ENCODE measurements at places on chromosomes 12 and 14.

- DNase-seq: no peak
Measured at GRCh38 chr14:60510254-60510950, 1.5 kb downstream of the SIX6 start.

DNA sequence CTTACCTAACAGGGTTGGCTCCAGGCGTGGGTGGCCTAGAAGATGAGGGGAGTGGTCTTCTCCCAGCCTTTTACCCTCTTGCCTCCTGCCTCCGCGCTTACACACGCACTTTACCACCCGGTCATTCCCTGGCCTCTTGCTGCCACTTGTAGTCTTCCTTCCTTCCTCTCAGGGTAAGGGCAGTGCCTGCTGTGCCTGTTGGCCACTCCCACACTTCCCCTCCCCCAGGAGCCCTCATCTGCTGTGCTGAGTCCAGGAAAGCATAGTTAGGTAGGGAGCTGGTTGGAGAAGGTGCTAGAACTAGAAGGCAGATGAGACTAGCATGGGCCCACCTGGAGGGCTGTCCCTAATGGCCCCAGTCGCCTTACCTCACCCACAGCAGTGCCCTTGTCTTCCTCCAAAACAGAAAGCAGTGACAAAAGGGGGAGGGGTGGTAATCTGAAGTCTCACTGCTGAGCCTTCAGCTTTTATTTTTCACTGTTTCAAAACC, 54.3 kb upstream of the SRSF5 start:
- no peak for DNase-seq

- no peak for DNase-seq
Measured at GRCh38 chr14:50957296-50957695, 13.0 kb upstream of the PYGL start.

DNA sequence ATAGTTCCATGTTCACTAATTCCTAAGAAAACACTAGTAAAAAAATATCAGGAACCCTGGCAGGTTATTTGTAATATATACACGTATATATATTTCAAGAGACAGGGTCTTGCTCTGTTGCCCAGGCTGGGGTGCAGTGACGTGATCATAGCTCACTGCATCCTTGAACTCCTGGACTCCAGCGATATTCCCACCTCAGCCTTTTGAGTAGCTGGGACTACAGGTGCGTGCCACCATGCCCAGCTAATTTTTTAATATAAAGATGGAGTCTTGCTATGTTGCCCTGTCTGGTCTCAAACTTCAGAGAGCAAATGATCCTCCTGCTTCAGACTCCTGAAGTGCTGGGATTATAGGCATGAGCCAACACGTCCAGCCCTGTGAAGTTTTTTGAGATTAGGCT, 16.2 kb downstream of the GPRC5A start:
- DNase-seq: no peak

GRCh38 chr12:30877105-30877875, 49.3 kb upstream of the TSPAN11 start:
- DNase-seq: no peak

GRCh38 chr14:60553808-60554207, 44.9 kb downstream of the SIX6 start:
- no peak for DNase-seq

DNA sequence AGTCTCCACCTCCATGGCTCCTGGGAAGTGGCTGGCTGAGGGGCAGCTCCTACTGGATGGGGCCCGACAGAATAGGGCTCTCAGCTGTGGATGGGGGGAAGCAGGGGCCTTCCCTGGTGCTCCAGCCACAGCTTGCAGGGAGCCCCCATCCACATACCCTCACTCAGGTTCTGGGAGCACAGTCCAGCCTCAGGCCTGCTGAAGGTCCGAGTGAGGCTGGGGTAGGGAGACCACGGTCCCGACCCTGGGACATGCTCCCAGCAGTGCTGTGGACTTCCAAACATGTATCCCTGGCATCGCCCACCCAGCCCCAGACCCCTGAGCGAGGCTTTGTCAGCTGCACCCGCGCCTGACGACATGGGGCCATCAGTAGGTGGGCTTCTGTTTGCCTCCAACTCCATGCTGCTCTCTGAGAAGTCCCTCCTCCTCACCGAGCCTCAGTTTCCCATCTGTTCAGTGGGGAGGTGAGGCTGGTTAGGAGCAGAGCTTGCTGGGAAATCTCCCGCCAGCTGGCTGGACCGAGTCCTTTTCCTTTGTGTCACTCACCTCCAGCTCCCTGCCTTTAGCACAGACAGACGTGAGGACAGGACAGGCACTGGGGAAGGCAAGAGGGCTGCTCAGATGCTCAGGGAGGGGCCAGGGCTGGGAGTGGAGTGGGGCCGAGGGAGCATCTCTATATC, 9.1 kb upstream of the ATG101 start:
- no peak for DNase-seq

GRCh38 chr12:25583545-25583944, 30.5 kb upstream of the LMNTD1 start:
- DNase-seq: no peak

DNA sequence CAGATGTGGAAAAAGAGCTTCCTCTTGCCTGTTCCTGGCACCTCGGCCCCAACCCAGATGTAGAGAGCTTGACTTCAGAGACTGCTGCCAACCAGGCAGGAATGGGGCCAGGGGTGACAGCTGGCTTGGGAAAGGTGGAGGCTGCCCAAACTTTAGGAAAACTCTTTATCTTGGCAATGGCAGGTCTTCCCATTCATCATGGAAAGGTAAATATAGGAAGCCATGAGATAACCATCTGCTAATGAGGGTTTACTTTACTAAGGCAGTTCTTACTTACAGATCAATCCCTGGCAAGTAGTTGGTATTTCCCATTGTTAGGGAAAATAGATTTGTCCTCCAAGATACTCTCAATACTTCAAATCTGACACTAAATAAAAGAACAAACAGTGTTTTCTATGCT, 143.1 kb upstream of the NUDT4 start:
- no peak for DNase-seq

DNA sequence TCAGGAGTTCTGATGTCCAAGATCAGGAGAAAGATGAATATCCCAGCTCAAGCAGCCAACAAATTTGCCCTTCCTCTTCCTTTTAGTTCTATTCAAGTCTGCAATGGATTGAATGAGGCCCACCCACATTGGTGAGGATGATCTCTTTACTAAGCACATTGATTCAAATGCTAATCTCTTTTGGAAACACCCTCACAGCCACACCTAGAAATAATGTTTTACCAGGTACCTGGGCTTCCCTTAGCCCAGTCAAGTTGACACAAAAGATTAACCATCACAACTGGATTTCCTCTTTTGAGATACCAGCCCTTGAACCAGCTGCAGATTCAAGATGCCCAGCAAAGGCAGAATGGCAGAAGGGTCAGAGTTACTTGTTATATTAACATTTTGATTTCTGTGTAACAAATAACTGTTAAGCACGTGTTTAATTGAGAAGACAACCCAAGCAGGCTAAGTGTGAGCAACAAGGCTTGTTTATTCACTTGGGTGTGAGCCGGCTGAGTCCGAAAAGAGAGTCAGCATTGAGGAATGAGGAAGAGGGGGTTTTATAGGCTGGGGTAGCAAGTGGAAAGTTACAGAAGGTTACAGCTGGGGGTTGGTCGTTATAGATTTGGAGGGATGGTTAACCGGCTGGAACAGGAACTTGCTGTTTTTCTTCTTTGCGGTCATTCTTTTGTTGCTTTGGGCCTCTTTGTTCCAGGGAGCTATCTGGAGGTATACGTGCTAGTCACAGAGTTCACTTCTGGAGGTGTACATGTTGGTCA, 180.3 kb downstream of the EMP1 start:
- DNase-seq: no peak

DNA sequence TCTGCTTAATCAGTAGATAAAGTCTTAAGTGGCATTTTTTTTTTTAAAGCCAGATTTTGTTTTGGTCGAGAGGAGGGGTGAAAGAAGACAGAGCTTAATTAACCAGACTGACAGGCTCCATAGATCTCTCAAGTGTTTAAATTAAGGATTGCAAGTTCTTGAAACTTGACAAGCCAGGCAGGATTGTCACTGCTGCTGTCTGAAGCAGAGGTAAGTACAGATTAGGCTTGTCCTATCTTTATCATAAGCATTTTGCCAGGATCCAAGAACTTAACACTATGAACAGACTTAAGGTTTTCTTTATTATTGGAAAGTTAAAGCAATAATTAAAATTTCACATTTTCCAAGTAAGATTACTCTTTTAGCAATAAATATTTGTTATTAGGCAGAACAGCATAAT, 179.6 kb upstream of the LMO3 start:
- no peak for DNase-seq

DNA sequence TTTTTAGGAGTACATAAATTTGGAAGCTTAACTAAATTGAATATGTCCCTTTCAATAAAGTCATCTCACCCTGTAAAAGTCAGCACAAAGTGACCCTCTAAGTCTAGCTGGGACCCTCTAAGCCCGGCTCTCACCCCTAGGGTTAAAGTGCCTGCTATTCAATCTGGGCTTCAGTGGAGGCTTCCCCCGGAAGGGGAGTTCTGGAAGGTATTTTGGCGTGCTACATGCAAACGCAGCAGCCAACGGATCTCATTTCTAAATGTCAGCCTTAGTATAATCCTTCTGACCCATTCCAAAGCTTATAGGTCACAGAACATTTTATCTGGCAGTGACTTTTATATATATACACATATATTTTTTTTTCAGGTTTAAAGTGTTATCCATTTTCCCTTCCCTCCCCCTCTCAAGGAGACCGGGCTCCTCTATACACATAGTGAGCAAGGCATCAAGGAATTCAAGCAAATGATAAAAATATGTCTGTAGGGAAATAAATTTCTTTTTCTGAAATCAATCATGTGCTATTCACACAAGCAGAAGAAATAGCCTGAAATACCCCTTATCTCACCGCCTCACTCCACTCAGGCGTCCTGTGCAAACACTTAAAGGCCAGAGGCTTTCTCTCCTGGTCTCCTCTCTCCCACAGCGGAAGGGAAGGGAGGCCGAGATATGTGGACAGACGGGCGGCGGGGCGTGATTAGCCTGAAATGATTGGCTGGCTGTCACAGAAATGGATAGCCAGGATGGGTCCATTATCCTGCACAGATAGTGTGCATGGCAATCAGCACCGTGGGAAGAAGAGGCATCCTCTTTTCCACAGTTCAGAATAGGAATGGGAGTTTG, 301.7 kb downstream of the GALC start:
- DNase-seq: no peak

- DNase-seq: peak; percentile 37
Measured at GRCh38 chr14:100159094-100159864, at the start of gene DEGS2. Gene DEGS2, minus strand, starts transcription at chr14:100159645. Its CDS starts 58 bp downstream, at chr14:100159587.

GRCh38 chr14:22613106-22613695, 15.1 kb downstream of the ABHD4 start:
- no peak for DNase-seq

DNA sequence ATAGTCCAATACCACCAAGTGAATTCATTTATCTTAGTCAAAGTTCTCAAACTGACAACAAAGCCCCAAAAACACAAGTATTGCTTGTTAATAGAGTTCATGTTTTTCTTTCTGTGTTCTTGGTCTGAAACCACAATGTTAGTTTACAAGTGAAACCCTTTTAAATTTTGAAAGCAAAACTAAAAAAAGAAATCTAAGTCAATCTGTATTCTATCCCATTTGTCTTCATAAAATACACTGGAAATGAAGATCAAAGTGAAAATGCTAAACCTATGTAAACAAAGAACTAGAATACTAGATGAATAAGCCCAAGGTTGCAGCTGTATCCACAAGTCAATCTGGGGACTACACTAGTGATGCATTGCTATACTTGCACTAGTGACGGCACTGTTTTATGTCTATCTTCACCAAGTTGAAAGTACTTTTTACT, 10.4 kb downstream of the MAP4K5 start:
- no peak for DNase-seq

DNA sequence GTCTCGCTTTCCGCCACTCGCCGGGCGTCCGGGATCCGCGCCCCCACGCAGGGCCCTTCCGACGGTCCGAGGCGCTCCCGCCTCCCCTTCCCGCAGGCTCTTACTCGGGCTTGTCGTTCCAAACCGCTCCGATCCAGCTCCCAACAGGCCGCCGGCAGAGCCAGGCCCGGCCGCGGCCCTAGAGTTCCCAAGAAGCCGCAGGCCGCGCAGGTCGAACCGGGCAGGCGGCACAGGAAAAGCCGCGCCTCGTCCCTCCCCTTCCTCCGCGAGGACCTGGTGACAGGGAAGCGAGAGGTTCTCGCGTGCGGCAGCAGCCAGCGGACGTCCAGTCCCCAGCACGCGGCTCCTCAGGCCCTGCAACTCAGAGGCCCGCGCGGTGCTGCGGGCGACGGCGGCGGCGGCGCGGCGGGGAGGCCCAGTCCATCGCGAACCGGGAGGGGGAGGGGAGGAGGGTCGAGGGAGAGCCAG, 272 bp downstream of the HECTD1 start:
- no peak for DNase-seq

- no peak for DNase-seq
Measured at GRCh38 chr12:49028666-49029275, 10.2 kb upstream of the PRKAG1 start.
